ENCODE measurements at places on chromosomes 11 and 22.

DNA sequence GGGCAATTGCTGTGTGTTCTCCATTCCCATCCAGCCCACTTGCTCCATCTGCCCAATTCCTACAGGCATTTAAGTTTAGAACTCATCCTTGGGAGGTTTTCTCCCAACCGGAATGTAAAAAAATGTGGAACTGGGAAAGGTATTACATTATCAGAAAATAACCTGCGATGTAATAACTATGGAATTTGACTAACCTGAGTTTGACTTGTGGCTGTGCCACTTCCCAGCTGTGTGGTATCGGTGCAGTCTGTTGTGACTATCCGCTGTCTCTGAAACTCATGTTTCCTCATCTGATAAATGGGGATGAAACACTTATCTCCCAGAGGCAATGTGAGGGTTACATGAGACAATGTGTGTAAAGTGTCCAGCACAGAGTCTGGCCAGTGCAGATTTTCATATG, 77.6 kb downstream of the TENM4 start:
- DNase-seq, result no peak

DNA sequence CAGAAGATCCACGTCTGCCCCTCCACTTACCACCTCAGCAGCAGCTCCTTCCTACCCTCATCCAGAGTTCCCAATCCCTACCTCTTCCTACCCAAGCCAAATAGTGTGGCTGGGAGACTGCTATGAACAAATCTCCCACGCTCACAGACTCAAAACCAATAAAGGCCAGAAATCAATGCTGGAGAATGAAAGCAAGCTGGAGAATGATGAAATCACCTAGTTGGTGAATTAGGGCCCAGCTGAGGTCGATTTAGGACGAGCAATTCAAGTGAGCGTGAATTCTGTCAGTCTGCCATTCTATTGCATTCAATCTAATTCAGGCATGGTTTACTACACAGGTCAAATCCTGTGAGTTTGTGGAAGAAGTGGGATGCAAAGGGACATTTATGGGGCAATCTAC, 22.5 kb downstream of the COMMD9 start:
- DNase-seq, result no peak

- DNase-seq, result no peak
Measured at GRCh38 chr11:44575288-44575672, 9.8 kb downstream of the CD82 start.

DNA sequence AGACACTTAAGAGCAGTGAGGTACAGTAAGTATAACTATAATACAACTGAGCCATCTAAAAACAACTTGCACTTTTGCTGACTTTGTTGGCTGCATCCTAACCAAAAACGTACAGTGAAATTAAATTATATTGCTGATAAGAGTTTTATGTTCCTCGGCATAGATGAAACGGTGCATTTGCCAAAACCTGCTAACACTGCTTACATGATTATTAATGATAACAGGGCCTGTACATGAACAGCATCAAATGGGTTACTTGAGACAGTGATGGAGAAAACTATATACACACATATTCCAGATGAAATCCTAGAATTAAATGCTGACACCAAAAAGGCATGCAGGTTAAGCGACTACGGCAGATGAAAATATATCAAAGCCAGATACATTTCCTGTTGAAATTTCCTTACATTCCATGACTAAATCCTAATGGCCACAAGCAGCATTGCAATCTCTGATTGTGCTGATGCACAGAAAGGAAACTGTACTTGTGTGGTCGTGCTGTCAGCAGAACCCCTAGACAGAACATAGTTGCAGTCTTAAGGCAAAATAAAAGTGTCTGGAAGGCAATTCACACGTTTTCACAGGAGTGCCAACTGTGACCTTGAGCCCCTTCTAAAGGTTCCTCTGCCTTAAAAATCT, 143.9 kb downstream of the CADM1 start:
- no peak for DNase-seq

GRCh38 chr11:115921986-115922385, 417.8 kb upstream of the CADM1 start:
- DNase-seq, result no peak

DNA sequence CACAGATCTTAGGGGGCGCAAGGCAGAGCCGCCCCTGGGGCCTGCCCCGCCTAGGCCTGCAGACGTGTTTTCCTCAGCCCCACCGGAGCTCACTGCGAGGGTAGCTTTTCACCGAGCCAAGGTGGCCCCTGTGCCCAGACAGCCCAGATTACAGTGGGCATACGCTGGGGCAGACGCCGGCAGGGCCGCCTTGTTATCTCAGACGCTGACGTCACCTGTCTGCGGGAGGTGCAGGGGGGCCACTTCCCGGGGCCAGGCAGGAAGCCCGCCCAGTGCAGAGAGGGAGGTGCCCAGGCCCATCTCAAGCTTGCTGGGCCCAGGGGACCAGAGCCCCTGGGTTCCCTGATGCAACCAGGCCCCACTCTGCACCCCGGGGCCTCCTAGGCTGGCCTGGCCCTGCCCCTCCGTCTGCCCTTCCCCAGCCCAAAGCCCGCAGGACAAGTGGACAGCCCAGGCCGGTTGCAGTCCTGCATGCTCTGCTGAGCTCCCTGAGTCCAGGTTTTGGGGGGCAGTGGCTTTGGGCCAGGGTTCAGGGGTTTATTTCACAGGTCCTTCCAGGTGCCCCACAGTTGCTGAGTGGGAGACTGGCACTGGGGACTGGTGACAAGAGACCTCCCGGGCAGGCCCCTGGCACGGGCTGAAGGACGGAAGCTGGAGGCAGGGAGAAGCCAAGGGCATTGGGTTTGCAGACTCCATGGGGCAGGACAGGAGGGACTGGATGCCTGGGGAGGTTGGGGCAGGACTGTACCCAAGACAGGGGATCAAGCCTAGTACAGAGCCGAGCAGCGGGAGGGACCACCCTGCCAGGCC, 38.6 kb downstream of the IGF2 start:
- DNase-seq, result no peak

DNA sequence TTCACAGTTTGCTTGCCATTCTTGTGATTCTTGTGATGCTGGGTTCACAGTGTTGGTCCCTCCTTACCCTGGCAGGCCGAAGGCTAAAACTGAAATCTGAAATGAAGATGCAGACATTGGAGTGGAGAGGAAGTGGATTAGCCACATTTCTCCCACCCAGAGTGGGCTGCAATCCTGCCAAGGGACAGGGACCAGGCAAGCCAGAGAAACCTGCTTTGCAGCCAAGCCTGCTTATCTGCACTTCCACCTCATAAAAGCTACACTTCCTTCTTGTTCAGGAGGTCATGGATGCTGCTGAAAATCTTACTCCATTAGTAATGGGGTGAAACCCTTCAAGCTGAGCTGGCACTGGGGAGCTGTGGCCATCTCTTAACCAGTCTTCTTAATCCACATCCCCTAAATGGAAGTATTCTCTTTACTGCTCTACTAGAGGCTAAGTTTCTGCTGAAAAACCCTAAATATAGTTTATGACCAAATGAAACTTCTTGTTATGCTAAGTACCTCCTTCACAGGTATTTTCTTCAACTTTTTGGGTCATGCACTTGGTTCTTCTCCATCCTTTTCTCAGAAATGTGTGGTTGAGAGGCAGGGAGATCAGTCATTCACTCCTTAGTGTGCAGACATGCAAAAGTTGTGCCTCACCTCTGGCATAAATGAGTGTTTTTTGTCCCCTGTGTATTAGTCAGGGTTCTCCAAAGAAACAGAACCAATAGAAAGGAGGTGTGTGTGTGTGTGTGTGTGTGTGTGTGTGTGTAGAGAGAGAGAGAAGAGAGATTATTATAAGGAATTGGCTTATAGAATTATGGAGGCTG, 133.9 kb upstream of the BMAL1 start:
- DNase-seq, result no peak

DNA sequence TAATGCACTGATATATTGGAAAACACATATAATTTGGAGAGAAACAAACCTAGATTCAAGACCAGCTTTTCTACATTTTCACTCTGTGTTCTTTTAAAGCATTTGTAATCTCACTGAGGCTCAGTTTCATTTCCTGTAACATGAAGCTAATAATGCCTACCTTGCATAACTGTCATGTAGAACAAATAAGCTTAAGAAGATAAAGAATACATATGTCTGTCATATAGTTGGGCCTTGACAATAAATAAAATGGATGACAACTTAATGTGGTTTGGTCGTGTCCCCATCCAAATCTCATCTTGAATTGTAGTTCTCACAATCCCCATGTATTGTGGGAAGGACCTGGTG, 35.2 kb upstream of the FIBIN start:
- no peak for DNase-seq

DNA sequence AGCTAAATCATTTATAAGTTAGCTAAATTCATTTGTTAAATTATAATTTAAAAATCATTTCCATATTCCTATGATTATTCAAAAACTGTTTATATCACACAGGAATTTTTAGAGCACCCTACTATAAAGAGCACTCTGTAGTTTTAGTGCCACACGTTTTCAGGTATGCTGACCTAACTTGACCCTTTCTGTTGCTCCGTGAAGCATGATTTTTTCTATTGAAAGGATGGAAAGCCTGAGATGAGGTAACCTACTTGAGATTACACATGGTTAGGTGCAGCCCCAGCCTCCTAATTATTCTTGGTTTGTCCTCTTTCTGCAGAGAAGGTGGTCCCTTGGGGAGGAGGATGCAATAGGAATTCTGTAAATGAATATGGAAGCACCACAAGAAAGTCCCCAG, 72.6 kb downstream of the PPFIBP2 start:
- DNase-seq, result no peak

DNA sequence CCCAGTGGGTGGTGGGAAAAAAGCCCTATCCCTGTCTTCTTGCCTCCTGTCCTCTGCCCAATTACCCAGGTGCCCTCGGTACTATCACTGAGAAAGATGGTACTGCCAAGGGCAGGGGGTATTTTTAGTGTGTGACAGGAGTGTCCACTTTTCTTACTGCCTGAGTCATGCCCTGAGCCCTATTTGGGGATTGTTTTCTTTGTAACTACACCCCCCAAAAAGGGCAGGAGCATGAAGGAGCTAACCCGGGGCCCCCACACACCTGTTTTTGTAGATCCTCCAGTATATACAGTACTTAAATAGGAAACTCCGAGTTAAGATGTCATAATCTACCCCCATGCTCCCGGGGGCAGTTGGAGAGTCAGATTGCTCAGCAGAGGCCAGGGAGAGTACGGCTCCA, 3.8 kb downstream of the SMTNL1 start:
- no peak for DNase-seq

- DNase-seq, result no peak
Measured at GRCh38 chr11:64352099-64352994, 6.6 kb upstream of the RPS6KA4 start.

GRCh38 chr22:36228944-36229343, 10.4 kb downstream of the APOL2 start:
- DNase-seq, result no peak

DNA sequence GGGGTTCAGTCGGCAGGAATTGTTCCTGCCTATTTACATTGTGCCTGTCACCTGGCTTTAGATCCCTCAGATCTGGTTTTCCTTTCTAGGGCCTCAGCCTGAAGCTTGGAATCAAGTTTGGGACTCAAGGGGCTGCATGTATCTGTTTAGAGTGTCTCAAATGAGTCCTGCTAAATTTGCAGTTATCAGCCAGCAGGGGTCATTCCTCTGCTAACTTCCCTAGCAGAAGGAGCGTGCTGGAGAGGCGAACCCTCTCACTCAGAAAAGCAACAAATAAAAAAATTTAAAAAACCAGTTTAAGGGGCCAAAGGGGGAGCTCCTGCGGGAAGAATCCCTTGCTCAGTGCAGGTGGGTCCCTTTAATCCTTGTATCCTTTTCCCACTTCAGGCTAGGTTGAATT, 1220.2 kb downstream of the JRKL start:
- no peak for DNase-seq

- DNase-seq, result no peak
Measured at GRCh38 chr11:111845276-111846028, 25.9 kb downstream of the ALG9 start.
